CD8-positive, alpha-beta memory T cell (primary cell): ENCODE measurements at places on chromosomes 5 and 9.
A peak's percentile ranks its signal among the peaks of the same experiment; 100 is the strongest.

DNA sequence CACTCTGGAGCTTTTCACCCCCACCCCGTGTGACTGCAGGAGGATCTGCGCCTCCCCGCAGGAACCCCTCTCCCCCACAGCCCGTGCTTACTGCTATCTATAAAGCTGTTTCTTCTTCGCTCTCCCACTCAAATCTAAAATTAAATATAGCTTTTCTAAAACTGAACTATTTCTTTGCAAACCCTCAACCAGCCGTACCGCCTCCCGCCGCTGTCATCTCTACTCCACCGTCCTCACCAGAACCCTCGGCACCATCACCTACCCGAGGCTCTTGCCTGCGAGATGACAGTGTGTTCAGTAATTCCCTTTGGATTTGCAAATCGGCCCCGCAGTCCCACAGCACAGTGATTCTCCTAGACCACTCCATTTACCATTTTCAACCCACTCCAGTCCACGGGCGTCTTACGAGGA, 13.6 kb downstream of the LPCAT1 start:
- DNase-seq, result no peak

GRCh38 chr9:80382211-80382891, 810.6 kb downstream of the TLE4 start:
- no peak for DNase-seq

DNA sequence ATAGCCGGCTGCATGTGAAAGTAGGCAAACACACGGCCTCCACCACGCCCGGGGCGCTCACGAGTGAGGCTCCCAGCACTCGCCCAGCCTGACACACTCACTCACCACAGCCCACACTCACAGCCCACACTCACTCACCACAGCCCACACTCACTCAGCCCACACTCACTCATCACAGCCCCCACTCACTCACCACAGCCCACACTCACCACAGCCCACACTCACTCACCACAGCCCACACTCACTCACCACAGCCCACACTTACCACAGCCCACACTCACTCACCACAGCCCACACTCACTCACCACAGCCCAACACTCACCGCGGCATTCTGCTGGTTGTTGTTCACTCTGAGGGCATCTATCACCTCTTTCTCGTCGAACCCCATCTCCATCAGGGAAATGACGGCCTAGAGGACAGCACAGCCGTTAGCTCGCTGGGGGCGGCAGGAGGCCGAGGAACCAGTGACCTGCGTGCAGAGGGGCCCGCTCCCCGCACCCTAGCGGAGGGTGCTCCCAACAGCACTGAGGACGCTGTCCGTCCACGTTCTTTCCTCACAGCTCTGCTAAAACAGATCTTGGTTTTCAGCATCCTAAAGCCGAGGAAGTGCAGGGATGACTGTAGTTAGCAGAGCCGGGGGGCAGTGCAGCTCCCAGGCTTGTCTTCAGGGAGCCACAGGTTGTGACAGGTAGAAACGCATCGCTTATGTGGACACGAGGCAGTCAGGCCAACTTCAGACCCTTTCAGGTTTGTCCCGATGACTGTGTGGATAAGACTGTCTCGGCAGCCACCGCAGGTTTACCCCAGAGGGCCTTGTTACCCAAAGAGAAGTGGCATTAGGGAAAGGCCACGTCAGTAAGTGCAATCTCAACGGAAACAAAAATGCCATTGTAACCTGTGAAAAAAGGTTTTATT, 21.6 kb downstream of the UBAC1 start:
- DNase-seq, result peak; percentile 25

DNA sequence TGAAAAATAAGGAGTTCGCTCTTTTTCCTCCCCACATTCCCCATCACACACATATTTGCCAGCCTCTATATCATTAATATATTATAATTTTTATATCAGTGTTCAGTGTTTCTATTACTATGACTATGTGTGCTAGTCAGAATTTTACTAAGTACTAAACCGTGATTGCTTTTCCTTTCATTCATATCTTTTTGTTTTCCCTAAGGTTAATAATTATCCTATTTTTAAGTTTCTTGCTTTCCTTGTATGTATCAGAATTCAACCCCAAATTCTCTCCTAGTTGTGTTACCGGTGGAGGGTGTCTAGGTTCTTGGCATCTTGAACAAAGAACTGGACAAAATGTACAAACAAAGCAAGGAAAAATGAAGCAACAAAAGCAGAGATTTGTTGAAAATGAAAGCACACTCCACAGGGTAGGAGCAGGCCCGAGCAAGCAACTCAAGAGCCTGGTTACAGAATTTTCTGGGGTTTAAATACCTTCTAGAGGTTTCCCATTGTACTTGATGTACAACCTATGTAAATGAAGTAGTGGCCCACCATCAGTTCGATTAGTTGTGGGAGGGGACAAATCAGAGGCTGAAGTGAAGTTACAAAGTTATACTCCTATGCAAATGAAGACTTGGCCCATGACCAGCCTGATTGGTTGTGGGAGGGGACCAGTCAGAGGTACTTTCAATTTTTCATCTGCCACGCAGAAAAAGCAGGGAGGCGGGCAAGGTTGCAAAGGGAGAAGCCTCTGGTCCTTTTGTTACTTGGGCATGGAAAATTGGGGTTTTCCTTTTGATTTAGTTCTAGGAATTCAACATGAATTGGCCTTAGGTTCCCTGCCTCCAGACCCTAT, 43.8 kb downstream of the KIAA1191 start:
- no peak for DNase-seq

DNA sequence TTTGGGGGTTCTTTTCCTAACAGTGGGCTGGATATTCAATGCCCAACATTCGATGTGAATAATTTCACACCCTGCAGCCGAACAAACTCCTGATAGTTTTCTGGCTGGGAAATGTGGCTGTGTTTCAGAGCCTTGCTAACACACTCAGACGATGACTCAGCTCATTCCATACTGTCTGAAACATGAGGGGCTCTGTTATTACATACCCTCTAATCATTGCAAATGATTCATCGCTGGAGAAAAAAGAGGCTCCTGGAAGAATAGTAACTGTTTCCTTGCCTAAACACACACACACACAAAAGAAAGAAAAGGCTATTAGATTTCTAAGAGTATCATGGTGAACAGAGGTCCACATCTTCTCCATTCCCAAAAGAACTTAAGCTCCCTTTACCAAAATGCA, 75.8 kb downstream of the OXCT1 start:
- DNase-seq, result no peak
